ENCODE measurements at places on chromosomes 5 and 9.

- DNase-seq: peak; percentile 20
These were observed 365.7 kb downstream of the DEPDC1B start for GRCh38 chr5:60334281-60334713.

DNA sequence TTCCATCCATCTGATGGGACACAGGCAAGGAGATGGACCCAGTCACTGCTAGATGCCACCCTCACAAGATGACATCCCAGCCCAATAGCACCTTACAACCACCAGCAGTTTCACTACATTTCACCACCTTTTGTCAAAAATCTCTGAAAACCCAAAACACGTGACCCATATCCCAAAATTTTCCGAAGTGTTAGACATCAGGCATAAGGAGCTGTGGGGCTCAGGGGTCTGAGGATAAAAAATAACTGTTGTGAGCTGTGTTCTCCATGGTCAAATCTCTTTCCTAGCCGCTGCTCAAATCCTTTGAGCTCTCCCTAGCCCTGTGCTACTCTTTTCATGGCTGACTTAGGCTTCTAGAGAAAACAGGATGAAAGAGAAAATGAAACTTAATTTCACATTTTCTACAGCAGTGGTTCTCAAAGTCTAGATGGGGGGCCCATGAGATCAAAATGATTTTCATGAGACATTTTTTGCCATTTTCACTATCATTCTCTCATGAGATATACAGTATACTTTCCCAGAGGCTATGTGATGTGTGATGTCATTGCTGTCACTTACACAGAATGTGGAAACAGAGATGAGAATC, 40.7 kb downstream of the TIMD4 start:
- DNase-seq: no peak

DNA sequence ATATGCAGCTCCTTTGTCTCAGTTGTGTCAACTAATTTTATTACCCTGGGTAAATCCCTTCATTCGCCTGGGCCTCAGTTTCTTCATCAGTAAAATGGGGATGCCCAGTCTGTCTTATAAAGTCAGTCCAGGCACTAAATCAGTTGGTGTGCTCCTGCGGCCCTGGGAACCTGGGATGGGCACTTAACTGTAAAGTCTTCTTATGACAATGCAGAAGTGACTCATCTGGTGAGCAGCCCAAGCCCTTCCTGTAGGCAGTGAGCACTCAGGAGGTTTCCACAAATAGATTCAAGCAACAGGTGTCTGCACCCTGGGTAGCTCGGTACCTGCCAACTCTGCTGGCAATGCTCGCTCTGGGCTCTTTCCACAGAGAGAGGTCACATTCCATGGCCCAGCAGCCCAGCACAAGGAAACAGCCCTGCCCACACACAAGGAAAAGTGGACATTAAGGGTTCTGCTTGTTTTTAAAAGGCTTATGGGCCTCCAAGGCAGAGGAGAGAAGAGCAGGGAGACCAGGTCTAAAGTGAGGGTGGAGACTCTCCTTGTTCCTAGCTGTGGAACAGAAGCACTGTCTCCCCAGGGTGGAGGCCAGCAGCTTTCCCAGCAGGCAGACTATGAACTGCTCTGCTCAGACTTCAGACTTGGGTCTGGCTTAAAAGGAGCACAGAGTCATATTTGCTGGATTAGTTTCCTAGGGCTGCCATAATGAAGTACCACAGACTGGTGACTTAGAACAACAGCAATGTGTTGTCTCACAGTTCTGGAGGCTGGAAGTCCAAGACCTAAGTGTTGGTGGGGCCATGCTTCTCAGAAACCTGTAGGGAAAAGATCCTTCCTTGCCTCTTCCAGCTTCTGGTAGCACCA, 89.7 kb upstream of the ADRA1B start:
- peak; percentile 18 for DNase-seq

- peak; percentile 90 for DNase-seq
These were observed 77.5 kb downstream of the RXRA start for GRCh38 chr9:134403682-134404301.

- no peak for DNase-seq
These were observed 112.4 kb downstream of the FSTL4 start for GRCh38 chr5:133499895-133500294.

GRCh38 chr5:134769206-134769605, 10.6 kb downstream of the DDX46 start:
- no peak for DNase-seq

GRCh38 chr9:33186457-33187168, 19.5 kb upstream of the B4GALT1 start:
- no peak for DNase-seq

GRCh38 chr5:41858890-41859289, 11.3 kb downstream of the OXCT1 start:
- no peak for DNase-seq

DNA sequence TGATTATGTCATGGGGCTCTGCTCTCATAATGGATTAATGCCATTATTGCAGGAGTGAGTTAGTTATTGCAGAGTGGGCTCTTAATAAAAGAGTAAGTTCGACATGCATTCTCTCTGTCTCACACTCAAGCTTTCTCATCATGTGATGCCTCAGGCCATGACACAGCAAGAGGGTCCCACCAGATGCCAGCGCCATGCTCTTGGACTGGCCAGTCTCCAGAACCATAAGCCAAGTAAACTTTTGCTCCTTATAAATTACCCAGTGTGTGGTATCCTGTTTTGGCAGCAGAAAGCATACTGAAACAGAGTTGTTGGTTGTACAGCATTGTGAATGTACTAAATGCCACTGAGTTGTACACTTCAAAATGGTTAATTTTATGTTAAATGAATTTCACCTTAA, 138.1 kb downstream of the MYO10 start:
- no peak for DNase-seq

DNA sequence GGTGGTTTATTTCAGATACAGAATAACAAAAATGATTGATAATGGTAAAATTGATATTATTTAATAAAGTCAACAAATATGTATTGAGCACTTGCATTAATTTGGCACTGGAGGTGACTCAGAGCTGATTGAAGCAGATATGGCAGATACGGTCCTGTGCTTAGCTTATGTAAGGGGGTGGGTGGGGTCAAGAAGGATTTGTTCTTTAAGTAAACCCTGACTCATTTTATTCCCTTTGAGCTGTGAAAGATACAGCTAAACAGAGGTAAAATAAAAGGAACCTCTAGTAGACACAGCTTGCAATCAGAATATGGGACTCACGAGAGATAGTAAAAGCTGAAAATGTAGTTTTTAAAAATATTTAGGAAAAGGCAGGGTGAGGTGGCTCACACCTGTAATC, 201.3 kb upstream of the CLINT1 start:
- no peak for DNase-seq

DNA sequence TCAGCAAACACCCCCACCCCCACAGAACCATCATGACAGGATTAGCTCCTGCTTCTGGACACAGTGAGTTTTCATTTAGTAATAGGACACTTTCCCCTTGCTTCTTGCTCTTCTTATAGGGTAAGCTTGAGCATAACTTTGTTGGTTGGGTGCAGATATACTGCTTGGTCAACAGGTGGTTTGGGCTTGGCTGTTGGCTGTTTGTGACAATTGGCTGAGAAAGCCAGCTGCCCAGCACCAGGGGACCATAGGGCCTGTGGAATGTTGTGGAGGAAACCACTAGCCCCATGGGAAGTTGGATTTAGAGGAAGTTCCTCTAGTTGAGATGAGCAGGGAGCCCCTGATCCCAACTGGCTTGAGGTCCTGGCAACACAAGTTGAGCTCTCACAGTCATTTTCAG, 30.5 kb downstream of the PPP3R2 start:
- DNase-seq: no peak

- DNase-seq: no peak
These were observed 188.0 kb downstream of the HCN1 start for GRCh38 chr5:45508135-45508534.

- DNase-seq: no peak
These were observed 37.6 kb upstream of the STX17 start for GRCh38 chr9:99868845-99869244.

- DNase-seq: no peak
These were observed 194.0 kb downstream of the NFIB start for GRCh38 chr9:14119694-14120514.

- DNase-seq: peak; percentile 45
These were observed 23.0 kb downstream of the FBLL1 start for GRCh38 chr5:168552146-168552545.

DNA sequence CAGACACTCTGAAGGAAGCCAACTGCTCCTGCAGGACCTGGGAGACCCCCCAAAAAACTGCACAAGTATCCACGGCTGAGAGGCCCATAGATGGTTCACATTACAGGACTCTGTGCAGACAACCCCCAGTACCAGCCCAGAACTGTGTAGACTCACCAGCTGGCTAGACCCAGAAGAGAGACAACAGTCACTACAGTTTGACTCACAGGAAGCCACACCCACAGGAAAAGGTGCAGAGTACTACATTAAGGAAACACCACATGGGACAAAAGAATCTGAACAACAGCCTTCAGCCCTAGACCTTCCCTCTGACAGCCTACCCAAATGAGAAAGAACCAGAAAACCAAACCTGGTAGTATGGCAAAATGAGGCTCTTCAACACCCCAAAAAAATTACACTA, 281.2 kb upstream of the RGMB start:
- DNase-seq: no peak

GRCh38 chr5:43304525-43304924, 8.7 kb downstream of the HMGCS1 start:
- no peak for DNase-seq

DNA sequence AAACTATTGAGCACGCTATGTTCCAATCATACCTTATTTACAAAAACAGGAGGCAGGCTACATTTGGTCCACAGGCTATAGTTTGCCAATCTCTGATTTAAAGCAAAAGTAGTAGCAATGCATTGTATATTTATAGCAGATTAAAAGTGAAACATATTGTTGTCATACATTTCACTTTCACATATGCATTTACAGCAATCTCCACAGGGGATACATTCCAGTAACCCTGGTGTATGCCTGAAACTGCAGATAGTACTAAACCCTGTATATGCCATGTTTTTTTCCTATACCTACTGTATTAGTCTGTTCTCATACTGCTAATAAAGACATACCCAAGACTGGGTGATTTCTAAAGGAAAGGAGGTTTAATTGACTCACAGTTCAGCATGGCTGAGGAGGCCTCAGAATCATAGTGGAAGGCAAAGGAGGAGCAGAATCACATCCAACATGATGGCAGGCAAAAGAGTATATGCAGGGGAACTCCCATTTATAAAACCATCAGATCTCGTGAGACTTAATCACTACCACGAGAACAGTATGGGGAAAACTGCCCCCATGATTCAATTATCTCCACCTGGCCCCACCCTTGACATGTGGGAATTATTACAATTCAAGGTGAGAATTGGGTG, 5.9 kb upstream of the CSF1R start:
- no peak for DNase-seq

DNA sequence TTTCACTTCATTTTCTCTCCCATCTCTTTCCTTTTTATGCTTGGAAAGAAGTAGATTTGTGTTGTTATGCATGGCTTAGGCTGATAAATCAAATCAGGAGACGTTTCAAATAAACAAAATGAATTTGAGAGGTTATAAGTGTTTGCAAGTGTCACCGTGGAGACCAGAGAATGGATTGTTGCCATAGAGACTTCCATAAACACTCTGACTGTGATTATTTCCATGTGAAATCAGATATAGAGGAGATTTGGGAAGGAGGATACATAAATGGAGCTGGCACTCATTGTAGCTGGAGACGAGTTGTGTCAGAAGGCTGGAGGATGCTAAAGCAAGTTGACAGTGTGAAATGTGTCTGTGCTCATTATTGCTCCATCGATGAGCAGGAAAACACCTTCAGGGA, 84.2 kb upstream of the PCSK1 start:
- peak; percentile 10 for DNase-seq

DNA sequence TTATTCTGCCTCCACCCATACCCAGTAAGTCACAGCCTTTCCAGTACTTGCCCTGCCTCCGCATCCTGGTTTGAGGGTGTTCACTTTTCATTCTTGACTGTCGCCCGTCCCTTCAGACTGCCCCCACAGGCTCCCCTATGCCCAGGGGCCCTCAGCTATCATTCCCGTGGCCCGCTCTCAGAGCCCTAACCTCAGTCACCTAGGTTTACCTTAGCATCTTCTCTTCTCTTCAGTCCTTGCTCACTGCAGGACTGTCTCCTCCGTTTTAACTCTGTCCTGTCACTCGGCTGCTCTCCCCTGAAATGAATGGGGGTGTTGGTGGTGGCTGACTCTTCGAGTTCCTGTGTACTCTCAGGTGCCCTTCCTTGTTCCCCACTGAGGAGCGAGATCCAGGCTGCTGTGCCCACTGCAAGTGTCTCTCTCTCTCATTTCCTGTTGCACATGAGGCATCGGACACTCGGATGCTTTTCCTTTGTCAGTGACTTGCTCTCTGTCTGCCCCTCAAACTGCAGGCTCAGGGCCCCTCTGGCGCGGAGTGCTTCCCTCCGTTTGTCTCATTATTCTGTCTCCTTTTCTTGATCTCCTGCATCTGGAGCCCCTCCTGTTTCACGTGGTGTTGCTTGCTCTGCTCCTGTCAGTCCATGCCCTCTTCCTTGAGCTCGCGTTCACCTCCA, 89.8 kb downstream of the CACNA1B start:
- no peak for DNase-seq

- no peak for DNase-seq
These were observed 162.4 kb upstream of the ZNF608 start for GRCh38 chr5:124908581-124909451.

GRCh38 chr9:37301042-37301853, 121.2 kb upstream of the GRHPR start:
- DNase-seq: no peak

DNA sequence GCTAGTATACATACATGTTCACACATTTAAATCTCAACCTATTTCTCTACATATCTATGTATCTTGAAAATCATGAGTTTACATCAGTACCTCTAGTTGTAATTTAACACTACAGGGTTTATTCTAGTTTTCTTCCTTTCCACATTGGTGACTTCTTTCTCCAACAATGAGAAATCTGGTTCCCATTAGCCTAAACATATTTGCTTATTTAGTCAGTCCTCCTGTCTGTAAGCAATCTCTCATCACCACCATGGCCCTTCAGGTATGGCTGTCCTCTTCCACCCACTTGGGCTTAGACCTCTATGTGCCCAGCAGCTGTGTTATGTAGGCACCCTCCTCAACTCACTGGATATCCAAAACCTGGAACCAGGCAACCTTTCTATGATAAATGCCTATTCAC, 8.0 kb upstream of the SPATA31D1 start:
- no peak for DNase-seq

- no peak for DNase-seq
These were observed 34.0 kb downstream of the KIAA1958 start for GRCh38 chr9:112520656-112521055.

- DNase-seq: no peak
These were observed 19.4 kb upstream of the NOTCH1 start for GRCh38 chr9:136565086-136565714.

GRCh38 chr9:133897675-133898074, 94.4 kb downstream of the VAV2 start:
- peak; percentile 31 for DNase-seq

- no peak for DNase-seq
These were observed 145.0 kb upstream of the SLC28A3 start for GRCh38 chr9:84485539-84485938.

Data from AG08396 (cell line).